ENCODE measurements at places on chromosomes 4 and X.

DNA sequence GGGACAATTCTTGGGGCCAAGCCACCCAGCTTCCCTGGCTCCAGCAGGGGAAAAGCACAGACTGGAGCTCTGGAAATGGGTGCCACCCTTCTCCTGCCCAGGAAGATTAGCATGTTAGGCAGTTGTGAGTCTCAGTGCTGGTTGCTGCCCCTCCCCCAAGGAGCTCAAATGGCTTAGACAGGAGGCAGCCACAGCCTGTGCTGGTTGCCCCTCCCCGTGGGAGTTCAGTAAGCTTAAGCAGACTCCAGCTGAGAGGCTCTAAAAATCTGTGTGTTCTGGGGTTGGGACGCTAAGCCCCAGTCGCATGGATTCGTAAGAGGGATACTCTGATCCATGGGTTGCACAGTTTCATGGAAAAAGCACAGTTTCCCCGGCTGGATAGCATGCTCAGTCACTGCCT lies 92.7 kb upstream of the NDST3 start:
- no peak for DNase-seq

DNA sequence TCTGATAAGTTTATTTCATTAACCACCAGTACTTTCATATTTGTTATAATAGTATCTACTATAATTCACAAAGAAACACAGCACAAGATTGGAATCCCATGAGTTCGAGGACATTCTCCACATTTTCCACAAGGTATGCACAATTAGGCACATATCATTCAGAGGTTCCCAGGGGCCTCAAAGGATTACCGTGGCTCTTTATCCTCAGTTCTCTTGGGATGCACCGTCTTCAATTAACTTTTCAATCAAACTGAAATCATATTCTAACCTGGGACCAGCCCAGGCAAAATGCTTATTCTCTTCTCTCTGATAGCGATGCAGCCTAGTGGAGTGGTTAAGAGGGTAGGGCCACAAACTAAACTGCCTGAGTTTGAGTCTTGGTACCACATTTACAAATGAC lies 242.6 kb upstream of the RASGEF1B start:
- no peak for DNase-seq

GRCh38 chr4:107098401-107098800 lies 62.3 kb upstream of the DKK2 start:
- DNase-seq, result no peak

DNA sequence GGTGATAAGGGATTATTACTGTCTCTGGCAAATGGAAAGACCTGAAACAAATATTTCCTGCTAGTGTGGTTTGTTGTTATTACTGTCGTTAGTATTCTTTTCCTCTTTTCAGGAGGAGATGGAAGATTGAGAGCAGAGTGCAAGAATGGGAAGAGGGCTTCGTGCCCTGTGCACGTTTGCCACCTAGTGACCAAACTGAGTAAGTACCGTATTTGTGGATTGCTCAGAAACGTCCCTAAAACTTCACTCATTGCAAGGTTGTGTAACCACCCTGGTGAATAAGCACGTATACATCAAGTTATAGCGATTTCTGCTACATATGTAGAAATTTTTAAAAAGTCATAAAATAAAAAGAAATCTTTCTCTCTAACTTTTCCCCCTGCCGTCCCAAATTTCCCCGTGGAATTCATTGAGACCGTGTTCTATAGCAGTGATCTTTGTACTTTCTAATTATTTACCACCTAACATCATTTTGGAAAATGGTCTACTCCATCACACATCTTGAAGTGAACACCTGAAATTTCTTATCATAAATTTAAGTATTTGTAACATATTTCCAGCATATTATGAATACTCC lies 24.3 kb downstream of the LINC00632 start:
- no peak for DNase-seq

DNA sequence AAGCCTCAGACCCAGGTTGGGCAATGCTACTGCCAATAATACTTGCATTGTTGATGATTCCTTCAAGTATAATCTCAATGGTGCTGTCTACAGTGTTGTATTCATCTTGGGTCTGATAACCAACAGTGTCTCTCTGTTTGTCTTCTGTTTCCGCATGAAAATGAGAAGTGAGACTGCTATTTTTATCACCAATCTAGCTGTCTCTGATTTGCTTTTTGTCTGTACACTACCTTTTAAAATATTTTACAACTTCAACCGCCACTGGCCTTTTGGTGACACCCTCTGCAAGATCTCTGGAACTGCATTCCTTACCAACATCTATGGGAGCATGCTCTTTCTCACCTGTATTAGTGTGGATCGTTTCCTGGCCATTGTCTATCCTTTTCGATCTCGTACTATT lies 7.4 kb downstream of the LPAR4 start:
- DNase-seq, result no peak
